ENCODE measurements at places on chromosomes 5 and 9.
A peak's percentile ranks its signal among the peaks of the same experiment; 100 is the strongest.

DNA sequence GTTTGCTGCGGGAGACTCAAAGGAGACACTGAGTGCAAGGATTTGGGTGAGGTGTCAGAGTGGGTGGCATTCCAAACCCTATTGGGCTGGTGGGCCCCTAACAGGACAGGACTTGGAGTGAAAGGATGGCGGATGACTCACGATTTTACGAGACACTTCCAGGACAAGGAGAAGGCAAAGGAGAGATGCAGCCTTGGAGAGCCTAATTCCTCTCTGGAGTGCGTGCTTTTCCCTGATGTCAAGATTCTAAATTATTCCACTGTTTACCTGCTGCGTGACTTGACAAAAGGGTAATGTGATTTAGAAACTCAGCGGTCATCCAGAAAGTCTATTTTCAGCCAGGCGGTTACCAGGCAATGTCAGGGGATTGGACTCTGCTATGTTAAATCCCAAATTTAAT is 41.6 kb upstream of the CD180 start:
- no peak for DNase-seq

DNA sequence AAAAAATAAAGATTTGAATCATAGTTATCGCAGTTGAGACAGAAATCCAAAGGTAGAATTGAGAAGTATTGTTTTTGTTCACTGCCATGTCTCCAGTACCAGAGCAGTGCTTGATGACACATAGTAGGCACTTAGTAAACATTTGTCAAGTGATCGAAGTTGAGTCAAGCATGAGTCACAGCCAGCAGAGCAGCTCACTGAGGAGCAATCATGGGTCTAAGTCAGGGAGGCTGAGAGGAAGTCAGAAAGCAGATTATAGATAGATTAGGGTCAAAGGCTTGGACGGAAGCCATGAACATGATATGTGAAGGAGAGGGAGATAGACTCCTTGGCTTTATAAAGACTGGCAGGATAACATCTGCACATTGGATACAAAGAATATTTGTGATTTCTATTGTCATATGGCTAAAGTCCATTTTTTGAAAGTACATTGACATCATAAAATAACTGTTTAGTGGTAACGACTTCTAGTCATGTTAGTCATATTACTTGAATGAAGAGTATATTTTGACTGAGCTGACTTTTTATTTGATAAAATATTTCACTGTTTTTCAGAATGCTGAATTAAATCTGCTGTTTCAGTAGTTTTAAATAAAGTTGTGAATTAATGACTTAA is 168.5 kb downstream of the RAB3C start:
- DNase-seq = no peak

DNA sequence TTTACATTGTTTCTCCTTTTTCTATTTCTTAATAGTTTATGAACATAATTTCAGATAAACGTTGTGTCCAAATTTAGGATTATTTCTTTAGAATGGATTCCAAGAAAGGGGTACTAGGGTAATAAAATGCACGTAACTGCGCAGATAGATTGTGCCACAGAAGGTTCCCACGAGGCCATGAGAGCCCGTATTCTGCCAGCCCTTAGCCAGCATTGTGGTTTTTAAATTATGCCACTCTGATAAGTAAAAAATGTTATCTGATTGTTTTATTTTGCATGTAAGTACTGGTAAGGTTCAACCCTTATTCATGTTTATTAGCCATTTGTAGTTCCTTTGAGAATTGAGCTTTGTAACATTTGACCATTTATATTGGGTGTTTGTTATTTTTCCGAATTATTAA is 88.7 kb downstream of the PRKACG start:
- DNase-seq = peak; percentile 10

GRCh38 chr5:93018461-93018860 is 562.6 kb downstream of the NR2F1-AS1 start:
- DNase-seq = no peak

DNA sequence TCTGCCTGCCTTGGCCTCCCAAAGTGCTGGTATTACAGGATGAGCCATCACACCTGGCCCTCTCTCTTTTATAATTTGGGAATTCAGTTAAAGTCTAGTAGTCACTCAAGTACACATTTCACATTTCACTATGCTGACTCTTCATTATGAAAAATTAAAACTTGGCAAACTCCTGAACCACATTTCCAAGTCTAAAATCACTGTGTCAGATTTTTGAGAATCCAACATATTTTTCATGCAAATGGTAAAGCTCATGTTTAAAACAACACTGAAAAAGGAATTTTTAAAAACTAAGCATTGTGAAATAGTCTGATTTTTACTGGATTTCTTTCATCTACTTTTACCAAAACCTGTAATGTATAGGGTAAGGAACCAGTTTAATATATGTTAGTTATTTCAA is 92.3 kb downstream of the SVEP1 start:
- no peak for DNase-seq

GRCh38 chr9:96514108-96514799 is 64.3 kb downstream of the HABP4 start:
- no peak for DNase-seq
